ENCODE measurements at places on chromosomes 1 and 21.

DNA sequence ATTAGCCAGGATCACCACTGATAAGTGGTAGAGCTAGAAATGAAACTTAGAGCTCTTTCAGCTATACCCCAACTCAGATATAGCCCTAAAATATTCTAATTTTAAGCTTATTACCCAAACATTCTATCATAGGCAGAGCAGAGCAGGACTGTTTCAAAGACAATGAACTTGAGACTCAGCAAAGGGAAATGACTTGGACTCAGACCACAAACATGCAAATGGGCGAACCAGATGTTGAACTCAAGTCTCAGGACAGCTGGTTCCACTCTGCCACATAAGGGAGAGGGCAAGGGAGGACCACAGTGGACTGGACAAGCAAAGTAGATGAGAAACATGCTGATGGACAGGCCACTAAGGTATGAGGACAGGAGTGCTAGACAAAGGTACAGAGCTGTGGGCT lies 315.3 kb downstream of the OMA1 start:
- no peak for DNase-seq

- DNase-seq = no peak
Measured at GRCh38 chr1:56034222-56034621, 545.1 kb downstream of the PLPP3 start.

- no peak for DNase-seq
Measured at GRCh38 chr1:199982606-199983005, 44.9 kb upstream of the NR5A2 start.

- no peak for DNase-seq
Measured at GRCh38 chr1:76186554-76187170, 112.1 kb downstream of the ST6GALNAC3 start.

DNA sequence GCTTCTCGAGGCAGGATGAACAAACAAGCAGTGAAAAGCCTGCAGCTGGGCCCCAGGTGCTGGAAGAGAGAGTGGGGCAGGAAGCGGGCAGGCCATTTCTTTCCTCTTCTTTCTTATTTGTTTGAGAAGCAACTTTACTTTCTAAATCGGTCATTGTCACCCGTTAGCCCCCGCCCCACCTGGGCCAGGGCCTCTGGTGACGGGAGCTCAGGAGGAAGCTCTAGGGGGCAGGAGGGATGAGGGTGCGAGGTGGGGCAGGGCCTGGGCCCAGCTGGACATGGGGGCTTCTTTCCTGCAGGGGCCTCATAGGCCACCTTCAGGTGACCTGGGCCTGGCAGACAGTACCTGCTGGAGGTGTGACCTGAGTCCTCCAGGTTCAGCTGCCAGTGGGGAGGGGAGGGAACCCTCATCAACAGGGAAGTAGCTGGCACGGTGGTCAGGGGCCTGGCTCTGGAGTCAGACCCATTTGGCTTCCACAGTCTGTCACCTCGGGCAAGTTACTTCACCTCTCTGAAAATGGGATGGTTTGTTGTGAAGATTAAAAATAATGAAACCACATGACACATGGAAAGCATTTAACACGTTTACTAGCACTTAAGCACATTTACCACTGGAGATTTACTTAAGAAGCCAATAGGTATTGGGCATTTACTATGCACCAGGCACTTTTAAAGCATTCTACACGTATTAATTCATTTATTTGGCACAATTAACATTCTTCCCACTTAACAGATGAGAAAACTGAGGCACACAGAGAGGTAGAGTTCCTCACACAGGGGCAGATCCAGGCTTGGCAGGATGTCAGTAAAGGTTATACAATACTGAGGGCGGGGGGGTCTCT lies 54.1 kb upstream of the ID3 start:
- peak; percentile 50 for DNase-seq

DNA sequence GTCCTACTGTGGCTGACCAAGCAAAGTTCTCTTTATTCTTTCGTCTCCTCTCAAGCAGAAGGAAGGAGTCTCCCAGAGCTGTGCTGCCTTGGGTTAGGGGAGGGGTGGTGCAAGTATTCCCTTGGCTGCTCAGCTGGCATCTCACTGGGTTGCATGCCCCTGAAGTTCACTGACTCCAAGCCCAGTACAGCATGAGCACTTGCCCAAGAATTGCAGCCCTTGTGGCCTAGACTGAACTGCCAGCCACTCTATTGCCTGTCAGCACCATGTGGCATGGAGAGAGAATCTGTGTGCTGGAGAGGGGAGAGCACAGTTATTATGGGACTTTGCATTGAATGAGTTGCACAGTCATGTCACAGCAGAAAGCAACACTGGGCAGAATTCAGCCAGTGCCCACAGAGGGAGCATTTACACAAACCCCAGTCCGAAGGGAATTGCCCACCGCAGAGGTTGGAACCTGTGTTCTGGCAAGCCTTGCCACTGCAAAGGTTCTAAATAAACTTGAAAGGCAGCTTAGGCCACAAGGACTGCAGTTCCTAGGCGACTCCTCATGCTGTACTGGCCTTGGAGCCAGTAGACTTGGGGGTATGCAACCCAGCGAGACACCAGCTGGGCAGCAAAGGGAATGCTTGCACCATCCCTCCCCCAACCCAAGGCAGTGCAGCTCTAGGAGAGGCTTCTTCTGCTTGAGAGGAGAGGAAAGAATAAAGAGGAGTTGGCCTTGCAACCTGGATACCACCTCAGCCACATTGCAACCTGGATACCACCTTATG lies 28.8 kb downstream of the DR1 start:
- no peak for DNase-seq

- no peak for DNase-seq
Measured at GRCh38 chr1:150553392-150554085, 4.3 kb downstream of the ADAMTSL4 start.

- no peak for DNase-seq
Measured at GRCh38 chr1:50775740-50776139, 184.3 kb downstream of the FAF1 start.

GRCh38 chr1:167233373-167233772 lies 12.7 kb downstream of the POU2F1 start:
- no peak for DNase-seq

- no peak for DNase-seq
Measured at GRCh38 chr1:41975850-41976569, 57.3 kb upstream of the HIVEP3 start.

- DNase-seq = no peak
Measured at GRCh38 chr21:14054682-14055081, 156.1 kb downstream of the LIPI start.

- DNase-seq = peak; percentile 48
Measured at GRCh38 chr1:211305044-211305443, 21.6 kb upstream of the TRAF5 start.

GRCh38 chr1:202862679-202863560 lies 26.0 kb downstream of the RABIF start:
- DNase-seq = no peak

- DNase-seq = no peak
Measured at GRCh38 chr1:224524679-224525078, 90.1 kb upstream of the WDR26 start.

GRCh38 chr21:41425954-41426675 lies at the start of gene MX1:
MX1 (plus strand) TSS chr21:41426239; CDS start chr21:41432071, 5,832 bp downstream.
- DNase-seq = peak; percentile 83

Data from stimulated activated naive CD8-positive, alpha-beta T cell treated with anti-CD3 and anti-CD28 coated beads, Interleukin-15, Interleukin-2, amounts not matched to agents 100 U/mL and 50 U/mL, for 24 hours (primary cell).